Activated naive CD4-positive, alpha-beta T cell treated with anti-CD3 and anti-CD28 coated beads, Interleukin-2, amount 50 U/mL, for 72 hours (primary cell): ENCODE measurements at places on chromosomes 11 and 22. TPM values are rescaled to one million over a fixed set of nuclear protein-coding genes. Genes with fewer than 3 reads are reported as not detected.

Gene UBQLNL
- total RNA-seq, result 0.21 TPM

Gene SYT13
- not detected for total RNA-seq

Gene RNASEH2C
- total RNA-seq, result 40.9 TPM

Gene CAT
- 16.5 TPM for total RNA-seq
